ENCODE measurements at places on chromosomes 5 and 9. TPM values are rescaled to one million over a fixed set of nuclear protein-coding genes. Genes with fewer than 3 reads are reported as not detected.

The SLC4A9 gene
- total RNA-seq = 0.23 TPM

The PCDHGA7 gene
- 2.5 TPM for total RNA-seq

The SERF1A gene
- total RNA-seq = 8.9 TPM

The MAP1B gene
- 20.5 TPM for total RNA-seq

The CDX1 gene
- not detected for total RNA-seq

GRCh38 chr5:16049761-16050160 is 129.8 kb downstream of the MARCHF11 start:
- DNase-seq = no peak

- DNase-seq = no peak
Measured at GRCh38 chr5:143559586-143560109, 156.2 kb upstream of the NR3C1 start.
